Esophagus squamous epithelium (tissue), 5 donors: ENCODE measurements at places on chromosomes 2 and 18. TPM values are rescaled to one million over a fixed set of nuclear protein-coding genes. Genes with fewer than 3 reads are reported as not detected.

DNA sequence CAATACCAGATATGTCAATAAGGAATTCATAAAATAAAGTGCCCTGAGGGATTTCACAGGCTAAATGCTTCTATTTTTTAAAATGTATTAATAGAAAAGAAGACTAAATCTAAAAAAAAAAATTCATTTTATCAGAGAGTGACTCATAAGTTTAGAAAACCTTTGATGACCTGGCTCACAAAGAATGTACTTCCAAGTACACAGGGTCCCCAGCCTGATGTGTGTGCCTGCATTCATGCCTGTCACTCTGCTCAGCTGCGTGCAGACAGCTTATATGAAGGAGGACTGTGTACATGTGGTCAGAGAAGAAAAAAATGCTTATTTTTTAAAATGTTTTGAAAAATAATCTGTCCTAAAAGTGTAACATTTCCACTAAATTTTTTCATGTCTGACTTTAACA is 3.0 kb upstream of the CPS1 start:
- DNase-seq, result no peak

GRCh38 chr2:25939257-25939668 is 43.0 kb downstream of the KIF3C start:
- no peak for DNase-seq

DNA sequence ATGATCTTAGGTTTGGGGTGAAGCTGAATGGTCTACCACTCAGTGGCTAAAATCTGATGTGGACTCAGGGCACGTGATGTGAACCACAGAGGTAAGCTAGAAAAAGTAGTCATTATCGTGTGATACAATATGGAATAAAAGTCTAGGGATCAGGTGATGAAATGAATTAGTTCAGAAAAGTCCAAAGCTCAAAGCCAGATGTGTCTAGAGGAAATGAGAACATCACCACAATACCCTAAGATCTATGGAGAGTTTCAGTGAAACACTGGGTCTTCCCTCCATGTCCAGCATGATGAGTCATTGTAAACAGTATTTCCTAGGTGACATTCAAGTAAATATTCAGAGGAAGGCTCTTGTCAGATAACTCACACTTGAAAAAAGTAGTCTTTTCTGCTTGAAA is 1257.4 kb upstream of the ZEB2 start:
- DNase-seq, result no peak

RNF125 gene
- total RNA-seq, result 10.7 TPM

GYPC gene
- 20.4 TPM for total RNA-seq

TTR gene
- total RNA-seq, result not detected
